ENCODE measurements at places on chromosomes 5 and 9.

DNA sequence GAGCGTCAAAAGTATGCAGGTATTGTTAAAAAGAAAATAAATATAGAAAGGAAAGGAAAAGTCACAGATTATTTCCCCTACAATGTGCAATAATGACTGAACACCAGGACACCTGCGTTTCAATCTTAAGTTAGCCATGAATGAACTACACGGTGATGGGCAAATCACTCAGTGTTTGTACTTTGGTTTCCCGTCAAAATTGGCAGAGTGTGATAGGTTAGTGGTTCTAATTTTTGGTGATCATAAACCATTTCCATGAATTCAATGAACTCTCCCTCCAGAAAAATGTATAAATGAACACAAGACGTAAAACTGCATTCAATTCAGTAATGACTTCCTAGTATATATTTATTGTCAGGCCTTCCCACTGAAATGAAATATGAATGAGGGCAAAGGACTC is 59.0 kb upstream of the ITGA1 start:
- no peak for DNase-seq

GRCh38 chr5:104370523-104370922 is 807.9 kb upstream of the NUDT12 start:
- DNase-seq, result no peak

- no peak for DNase-seq
Observed at GRCh38 chr5:65874241-65874640, 52.1 kb upstream of the ERBIN start.

GRCh38 chr5:57493034-57493433 is 10.4 kb upstream of the ACTBL2 start:
- no peak for DNase-seq

GRCh38 chr5:140403613-140404012 is 2.0 kb downstream of the ANKHD1 start:
- DNase-seq, result no peak

DNA sequence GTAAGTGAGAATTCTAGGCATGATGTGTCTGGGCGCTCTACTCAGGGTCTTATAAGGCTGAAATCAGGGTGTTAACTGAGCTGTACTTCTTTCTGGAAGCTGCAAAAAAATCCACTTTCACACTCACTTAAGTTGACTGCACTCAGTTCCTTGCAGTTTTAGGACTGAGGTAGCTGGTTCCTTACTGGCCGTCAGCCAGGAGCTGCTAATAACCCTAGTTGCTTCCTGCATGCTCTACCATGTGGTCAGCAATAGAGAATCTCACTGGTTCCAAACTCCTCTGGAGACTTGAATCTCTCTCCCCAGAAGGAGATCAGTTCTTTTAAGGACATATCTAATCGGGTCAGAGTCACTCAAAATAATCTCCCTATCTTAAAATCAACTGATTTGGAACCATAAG is 911.2 kb downstream of the EFNA5 start:
- no peak for DNase-seq

GRCh38 chr9:21696411-21696871 is 106.0 kb upstream of the MTAP start:
- no peak for DNase-seq

DNA sequence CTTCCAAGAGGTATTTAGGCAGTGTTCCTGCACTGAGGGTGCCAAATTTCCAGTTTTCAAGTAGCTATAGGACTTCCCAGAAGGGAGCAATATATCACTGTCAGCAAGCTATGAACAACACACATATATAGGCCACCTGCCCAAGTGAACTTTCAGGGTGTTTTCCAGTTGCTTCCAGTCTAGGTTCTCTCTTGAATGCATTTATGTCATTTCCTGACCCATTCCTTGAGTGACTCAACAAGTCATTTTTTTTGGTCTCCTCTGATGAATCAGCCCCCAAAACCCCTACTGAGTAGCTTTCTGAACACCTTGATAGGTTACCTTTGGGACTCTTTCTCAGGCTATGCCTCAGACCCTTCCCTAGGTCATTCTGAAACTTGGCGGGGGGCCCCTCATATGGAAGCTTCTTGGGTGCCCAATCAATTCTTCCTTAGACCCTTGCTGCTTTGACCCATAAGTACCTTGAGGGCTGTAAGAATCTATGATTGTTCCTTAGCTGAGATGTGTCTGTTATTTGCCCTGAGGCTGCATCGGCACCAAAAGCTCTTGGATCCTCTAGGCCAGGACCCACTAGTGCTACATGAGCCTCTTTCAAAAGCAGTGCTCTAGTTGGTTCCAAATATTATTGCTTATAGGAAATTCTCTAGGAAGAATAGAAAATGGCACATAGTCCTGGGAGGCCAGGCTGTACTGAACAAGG is 12.4 kb downstream of the DNAJB5 start:
- no peak for DNase-seq

DNA sequence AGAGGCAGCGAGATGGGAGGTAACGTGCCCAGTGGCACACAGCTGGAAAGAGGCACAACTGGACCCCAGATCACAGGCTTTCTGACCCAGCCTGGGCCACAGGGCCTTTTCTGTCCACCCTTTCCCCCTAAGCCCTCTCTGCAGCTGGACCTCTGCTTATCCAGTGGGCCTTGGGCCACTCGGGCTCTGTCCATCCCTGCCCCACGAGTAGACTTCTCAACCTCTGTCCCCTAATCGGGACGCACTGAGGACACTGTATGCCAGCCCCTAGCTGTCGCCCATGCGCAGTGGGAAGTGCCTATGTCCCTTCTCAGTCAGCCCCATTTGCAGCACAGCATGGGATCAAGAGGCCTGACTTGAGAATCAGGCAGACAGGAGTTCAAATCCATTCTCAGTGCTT is 65.6 kb upstream of the NEURL1B start:
- DNase-seq, result no peak

DNA sequence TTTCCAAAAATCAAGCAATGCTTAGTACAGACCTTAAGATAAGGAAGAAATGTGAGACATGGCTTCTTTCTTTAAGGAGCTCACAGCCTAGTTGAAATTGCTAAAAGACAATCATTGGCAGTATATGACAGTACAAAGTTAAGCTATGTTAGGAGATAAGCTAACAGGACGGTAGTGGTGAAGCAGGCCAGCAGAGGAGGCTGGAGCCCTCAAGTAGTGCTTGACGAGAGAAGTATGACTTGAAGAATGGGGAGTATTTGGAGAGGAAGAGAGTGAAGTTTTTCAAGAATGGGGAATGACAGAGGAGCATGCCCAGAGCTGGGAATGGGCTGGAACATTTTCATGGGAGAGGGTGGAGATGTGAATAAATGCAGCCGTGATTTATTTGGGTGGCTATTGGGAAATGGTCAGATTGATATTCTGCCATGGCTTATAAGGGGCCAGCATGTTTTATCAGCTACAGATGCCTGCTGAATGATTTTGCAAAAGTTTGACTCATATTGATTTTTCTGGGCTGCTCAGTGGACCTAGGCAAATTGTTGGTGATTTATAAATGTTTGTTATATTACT is 43.7 kb downstream of the LURAP1L start:
- no peak for DNase-seq

DNA sequence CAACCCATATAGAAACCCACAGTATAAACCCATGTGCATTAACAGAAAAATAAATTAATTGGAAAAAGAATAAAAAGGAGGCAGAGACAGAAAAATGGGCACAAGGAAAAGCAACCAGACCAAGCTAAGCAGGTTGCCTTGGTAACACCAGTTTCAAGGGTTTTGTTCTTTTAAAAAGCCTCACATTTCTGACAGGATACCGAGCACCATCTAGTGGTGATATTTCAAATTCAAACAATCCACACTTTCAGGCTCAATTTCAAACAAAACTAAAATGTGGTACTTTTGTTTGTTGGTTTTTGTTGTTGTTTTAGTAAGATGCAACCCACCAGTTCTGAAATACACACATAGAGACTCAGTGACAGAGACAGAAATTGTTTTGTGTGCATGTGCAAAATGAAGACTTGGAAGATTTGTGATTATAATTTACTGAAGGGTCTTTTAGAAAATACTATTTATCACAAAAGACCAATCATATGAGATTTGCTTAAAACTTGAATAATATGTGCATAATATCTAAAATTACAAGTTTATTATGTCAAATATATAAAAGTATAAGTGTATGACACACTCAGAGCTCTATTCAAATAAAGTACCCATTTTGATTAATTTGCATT is 318.2 kb downstream of the SLCO4C1 start:
- no peak for DNase-seq

- DNase-seq, result no peak
Observed at GRCh38 chr9:29806937-29807618, 2233.8 kb upstream of the C9orf72 start.

DNA sequence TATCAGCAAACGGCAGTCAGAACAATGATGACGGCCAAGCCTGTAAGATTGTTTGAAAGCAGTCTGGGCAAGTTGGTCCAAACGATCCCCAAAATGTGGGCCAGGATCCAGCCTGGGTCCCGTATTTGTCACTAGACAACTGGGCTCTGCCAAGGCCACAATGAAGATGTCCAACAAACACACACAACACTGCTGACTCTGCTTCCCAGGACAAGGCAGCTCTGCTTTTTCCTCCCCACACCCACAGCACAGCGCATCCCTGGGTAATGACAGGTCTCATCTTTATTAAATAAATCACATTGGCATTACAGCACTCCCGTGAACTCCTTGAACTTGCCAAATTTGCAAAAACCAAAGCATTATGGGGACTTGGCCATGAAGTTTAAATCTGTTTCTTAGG is 424.1 kb upstream of the ACTBL2 start:
- DNase-seq, result no peak

GRCh38 chr5:98510143-98510985 is 263.1 kb upstream of the RGMB start:
- no peak for DNase-seq
